ENCODE measurements at places on chromosomes 2 and 18. TPM values are rescaled to one million over a fixed set of nuclear protein-coding genes. Genes with fewer than 3 reads are reported as not detected.

The TUBB8B gene
- not detected for total RNA-seq

The AGXT gene
- not detected for total RNA-seq

The CNNM4 gene
- 5.8 TPM for total RNA-seq

The CMPK2 gene
- total RNA-seq: 8.9 TPM

The POMC gene
- total RNA-seq: 1.5 TPM

The SAG gene
- total RNA-seq: not detected

The SP140 gene
- total RNA-seq: 1.8 TPM

The ST3GAL5 gene
- 59.4 TPM for total RNA-seq

The PTPRM gene
- 112 TPM for total RNA-seq

The IFIH1 gene
- total RNA-seq: 14.7 TPM

The REG3A gene
- not detected for total RNA-seq

The DYNAP gene
- not detected for total RNA-seq

The CFAP65 gene
- not detected for total RNA-seq

The ARHGAP25 gene
- total RNA-seq: 5.2 TPM

The FTCDNL1 gene
- total RNA-seq: 0.85 TPM

The FOXD4L1 gene
- total RNA-seq: not detected

The CNDP2 gene
- 44.0 TPM for total RNA-seq

The SPHKAP gene
- total RNA-seq: 1.1 TPM

The TTR gene
- total RNA-seq: not detected

The PLEKHH2 gene
- total RNA-seq: 53.6 TPM

The SERPINB12 gene
- total RNA-seq: not detected

The PNO1 gene
- total RNA-seq: 11.2 TPM

The ATOH8 gene
- 18.3 TPM for total RNA-seq

The DCDC2C gene
- 0.48 TPM for total RNA-seq

The RESP18 gene
- total RNA-seq: not detected

The REG3G gene
- not detected for total RNA-seq

The UPP2 gene
- 0.16 TPM for total RNA-seq

The DLX1 gene
- total RNA-seq: 0.21 TPM

The PLB1 gene
- 5.0 TPM for total RNA-seq

The LRP2 gene
- 0.26 TPM for total RNA-seq

The UGT1A6 gene
- total RNA-seq: 17.6 TPM

The TACR1 gene
- 1.9 TPM for total RNA-seq

The INHBB gene
- total RNA-seq: 0.74 TPM

The SERPINB11 gene
- 3.5 TPM for total RNA-seq

The CDK5R2 gene
- 0.16 TPM for total RNA-seq
